ENCODE measurements at places on chromosomes 12 and 14. TPM values are rescaled to one million over a fixed set of nuclear protein-coding genes. Genes with fewer than 3 reads are reported as not detected.

- no peak for DNase-seq
- H3K27ac ChIP-seq: no peak overlapping the region
- H3K4me3 ChIP-seq: no peak overlapping the region
- H3K27me3 ChIP-seq: no peaks in the 10 kb centered on the region
Observed at GRCh38 chr14:58912799-58913432, 275.2 kb downstream of the DACT1 start.

The CFAP73 gene
- total RNA-seq: 1.6 TPM

DNA sequence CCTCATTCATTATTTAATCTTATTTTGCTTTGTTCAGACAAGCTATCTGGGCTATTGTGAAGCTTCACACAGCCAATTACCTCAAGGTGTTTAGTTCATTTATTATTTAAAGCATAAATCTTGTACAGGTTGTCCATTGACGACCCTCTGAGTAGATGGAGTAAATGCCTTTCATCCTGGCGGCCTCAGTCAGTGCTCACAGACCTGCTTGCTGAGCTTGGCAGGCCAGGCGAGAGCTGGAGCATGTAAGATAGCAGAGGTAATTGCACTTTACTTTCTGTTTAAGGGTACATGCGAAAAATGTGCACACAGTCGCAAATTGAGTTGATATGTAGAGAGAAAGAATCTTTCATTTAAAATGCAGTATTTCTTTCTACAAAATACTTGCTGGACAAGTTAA is 224.4 kb downstream of the NPAS3 start:
- H3K27me3 ChIP-seq: no peaks in the 10 kb centered on the region
- H3K36me3 ChIP-seq: no peaks in the 10 kb centered on the region
- no peaks in the 10 kb centered on the region for H3K4me1 ChIP-seq
- H3K4me3 ChIP-seq: no peak overlapping the region

The ZNF839 gene
- 13.1 TPM for total RNA-seq

The NANOG gene
- total RNA-seq: 0.28 TPM

- no peak overlapping the region for H3K4me3 ChIP-seq
- no peak overlapping the region for H3K27ac ChIP-seq
- no peak for DNase-seq
- H3K4me1 ChIP-seq: peaks cover 8% of the 10 kb centered on the region
Observed at GRCh38 chr12:107320033-107320928, 226.9 kb upstream of the CRY1 start.

DNA sequence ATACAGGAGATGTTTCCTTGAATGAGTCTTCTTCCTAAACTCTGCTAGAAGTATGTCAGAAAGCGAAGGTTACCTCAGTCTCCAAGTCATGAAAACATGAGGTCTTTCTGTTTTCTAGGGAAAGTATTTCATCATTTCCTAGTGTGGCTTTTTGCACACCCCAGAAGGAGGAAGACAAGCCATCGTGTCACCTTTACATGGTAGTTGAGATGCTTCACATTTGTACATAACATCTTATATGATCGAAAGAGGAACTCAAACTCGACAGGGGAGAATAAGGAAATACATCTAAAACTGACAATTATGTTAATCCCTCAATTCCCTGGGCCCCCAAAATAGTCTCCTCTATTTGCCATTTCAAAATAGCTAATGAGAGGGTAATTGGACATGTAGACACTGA is 214.1 kb upstream of the PLEKHG7 start:
- DNase-seq: no peak
- no peak overlapping the region for H3K27ac ChIP-seq
- no peak overlapping the region for H3K4me3 ChIP-seq
- H3K4me1 ChIP-seq: peaks cover 9% of the 10 kb centered on the region

GRCh38 chr12:64757771-64758170 is 1.4 kb downstream of the GNS start:
- DNase-seq: no peak
- no peak overlapping the region for H3K27ac ChIP-seq
- H3K27me3 ChIP-seq: no peaks in the 10 kb centered on the region
- H3K4me3 ChIP-seq: peak overlapping the region; percentile 100

GRCh38 chr12:106086696-106087095 is 52.1 kb downstream of the NUAK1 start:
- no peak overlapping the region for H3K4me3 ChIP-seq
- H3K36me3 ChIP-seq: no peaks in the 10 kb centered on the region
- DNase-seq: no peak
- no peak overlapping the region for H3K27ac ChIP-seq

GRCh38 chr12:124698211-124698997 is 131.0 kb upstream of the NCOR2 start:
- no peaks in the 10 kb centered on the region for H3K36me3 ChIP-seq
- peaks cover 9% of the 10 kb centered on the region for H3K4me1 ChIP-seq
- peak overlapping the region; percentile 9 for H3K27ac ChIP-seq
- H3K27me3 ChIP-seq: no peaks in the 10 kb centered on the region

DNA sequence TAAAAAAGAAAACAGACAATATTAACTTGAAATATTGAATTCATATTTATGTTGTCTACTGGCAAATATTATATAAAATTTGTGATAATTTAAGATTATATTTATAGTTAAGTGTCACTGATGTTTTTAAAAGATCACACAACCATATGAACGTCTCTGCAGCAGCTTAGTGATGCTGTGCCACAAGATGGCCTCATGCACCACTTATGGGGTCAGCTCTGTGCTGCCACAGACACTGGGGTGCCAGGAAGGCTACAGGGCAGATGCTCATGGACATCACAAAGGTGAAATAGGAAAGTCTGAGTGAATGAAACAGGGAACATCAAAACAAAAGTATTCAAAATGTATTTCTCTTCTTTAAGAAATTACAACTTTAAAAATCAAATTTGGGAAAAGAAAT is 13.1 kb downstream of the ATXN3 start:
- DNase-seq: no peak
- H3K27me3 ChIP-seq: no peaks in the 10 kb centered on the region
- no peaks in the 10 kb centered on the region for H3K4me1 ChIP-seq
- H3K36me3 ChIP-seq: no peaks in the 10 kb centered on the region

The ATF1 gene
- 55.6 TPM for total RNA-seq

The GLRX5 gene
- total RNA-seq: 43.9 TPM

DNA sequence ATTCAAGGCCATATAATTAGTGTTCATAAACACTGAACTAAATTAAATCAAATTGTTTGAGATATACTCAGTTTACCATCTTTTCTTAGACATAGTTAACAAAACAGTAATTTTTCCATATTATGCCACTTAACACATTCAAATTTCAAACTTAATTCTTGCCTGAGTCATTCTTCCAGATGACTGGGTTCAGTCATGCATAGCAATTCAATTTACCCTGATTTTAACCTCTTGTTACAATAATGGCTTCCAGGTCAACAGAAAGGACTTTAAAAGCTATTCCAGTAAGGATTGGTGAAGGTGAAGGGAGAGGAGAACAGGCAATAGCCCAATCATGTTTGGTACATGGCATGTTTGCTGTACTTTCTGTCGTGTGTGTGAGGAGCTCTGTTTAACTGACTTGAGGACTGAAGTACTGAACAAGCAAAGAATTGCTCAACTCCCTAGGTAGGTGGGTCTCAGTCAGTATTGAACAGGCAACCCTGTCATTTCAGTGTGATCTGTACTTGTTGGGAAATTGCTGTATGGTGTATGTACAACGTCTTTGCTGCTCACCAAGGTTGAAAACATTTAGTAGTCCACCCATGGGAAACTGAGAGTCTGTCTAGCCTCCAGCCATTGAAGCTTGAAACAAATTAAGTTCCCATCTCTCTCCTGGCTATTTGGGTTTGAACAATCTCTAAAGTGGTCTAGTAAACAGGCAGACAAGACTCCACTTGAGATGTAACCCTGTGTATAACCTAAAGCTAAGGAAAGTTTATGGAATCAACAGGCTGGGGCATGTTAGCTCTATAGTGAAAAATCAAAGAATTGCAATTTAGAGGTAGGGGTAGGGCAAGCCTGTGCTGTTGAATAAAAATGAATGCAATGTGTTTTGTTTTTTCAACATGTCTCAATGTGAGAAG is 327.2 kb downstream of the BTG1 start:
- H3K36me3 ChIP-seq: no peaks in the 10 kb centered on the region
- no peak overlapping the region for H3K4me3 ChIP-seq
- no peak overlapping the region for H3K27ac ChIP-seq
- no peak for DNase-seq
- no peaks in the 10 kb centered on the region for H3K27me3 ChIP-seq

- no peaks in the 10 kb centered on the region for H3K36me3 ChIP-seq
- no peak overlapping the region for H3K27ac ChIP-seq
- no peaks in the 10 kb centered on the region for H3K4me1 ChIP-seq
Observed at GRCh38 chr14:70340002-70340401, 19.5 kb downstream of the COX16 start.

- no peaks in the 10 kb centered on the region for H3K27me3 ChIP-seq
- H3K36me3 ChIP-seq: no peaks in the 10 kb centered on the region
- H3K27ac ChIP-seq: no peak overlapping the region
Observed at GRCh38 chr14:44165286-44165685, 341.8 kb downstream of the FSCB start.

GRCh38 chr14:29796853-29797252 is 130.8 kb downstream of the PRKD1 start:
- no peak for DNase-seq
- H3K27ac ChIP-seq: no peak overlapping the region
- H3K27me3 ChIP-seq: no peaks in the 10 kb centered on the region
- H3K4me1 ChIP-seq: no peaks in the 10 kb centered on the region

The ADAMTS20 gene
- total RNA-seq: not detected

DNA sequence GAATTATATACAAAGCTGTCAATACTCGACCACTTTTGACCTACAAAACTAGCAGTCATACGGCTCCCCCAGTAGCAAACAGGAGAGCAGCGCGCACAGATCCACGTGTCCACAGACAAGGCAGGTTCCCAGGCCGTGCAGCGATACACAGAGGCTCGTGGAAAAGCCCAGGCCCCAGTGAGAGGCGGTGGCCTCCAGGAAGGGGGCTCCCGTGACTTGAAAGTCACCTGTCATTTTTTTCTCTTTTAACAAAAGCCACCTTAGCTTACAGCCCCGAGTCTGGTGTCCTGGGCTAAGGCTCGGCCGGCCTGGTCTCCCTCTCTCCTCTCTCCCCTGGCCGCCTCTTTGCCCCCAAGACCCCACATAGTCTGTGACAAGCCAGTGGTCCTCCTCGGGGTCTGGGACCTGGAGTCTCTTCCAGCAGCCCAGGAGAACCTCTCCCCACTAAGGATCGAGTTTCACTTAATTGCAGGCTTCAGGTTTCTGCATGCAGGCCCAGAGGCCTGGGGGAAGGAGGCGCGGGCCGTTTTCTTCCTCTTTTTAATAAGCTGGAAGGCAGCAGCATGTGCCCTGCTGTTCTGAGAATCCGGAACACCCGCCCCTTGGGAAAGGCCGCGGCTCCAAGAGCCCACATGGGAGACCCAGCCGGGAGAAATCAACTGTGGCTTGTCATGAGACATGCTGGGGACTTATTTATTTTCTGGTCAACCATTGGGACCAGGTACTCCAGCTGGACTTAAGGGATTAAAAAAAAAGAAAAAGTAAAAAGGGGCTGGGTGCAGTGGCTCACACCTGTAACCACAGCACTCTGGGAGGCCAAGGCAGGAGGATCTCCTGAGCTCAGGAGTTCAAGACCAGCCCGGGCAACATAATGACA is 15.9 kb downstream of the NCOR2 start:
- H3K4me3 ChIP-seq: no peak overlapping the region
- H3K27me3 ChIP-seq: no peaks in the 10 kb centered on the region
- no peak overlapping the region for H3K27ac ChIP-seq
- peak; percentile 72 for DNase-seq

GRCh38 chr12:95590775-95591174 is 39.5 kb upstream of the USP44 start:
- DNase-seq: no peak
- no peak overlapping the region for H3K4me3 ChIP-seq
- H3K36me3 ChIP-seq: no peaks in the 10 kb centered on the region
- no peaks in the 10 kb centered on the region for H3K27me3 ChIP-seq

DNA sequence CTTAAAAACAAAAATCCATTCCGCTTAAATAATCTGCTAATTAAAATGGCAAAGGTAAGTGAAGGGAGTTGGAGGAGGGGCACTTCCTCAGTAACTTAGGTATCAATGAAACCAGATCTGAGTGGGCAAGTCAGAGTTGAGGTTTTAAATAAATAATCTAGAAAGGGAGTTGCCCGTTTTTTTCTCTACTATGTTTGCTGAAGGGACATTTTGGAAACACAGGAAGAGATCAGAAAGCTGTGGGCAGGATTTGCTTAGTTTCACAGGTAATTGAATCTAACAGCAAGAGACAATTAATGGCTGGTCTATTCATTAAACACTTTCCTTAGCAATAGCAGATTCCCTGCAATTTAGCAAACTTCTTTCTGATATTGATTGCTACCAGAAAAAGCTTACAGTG is 186.0 kb upstream of the ABCD2 start:
- no peak overlapping the region for H3K4me3 ChIP-seq
- no peak for DNase-seq
